ENCODE measurements at places on chromosomes 3 and 15. TPM values are rescaled to one million over a fixed set of nuclear protein-coding genes. Genes with fewer than 3 reads are reported as not detected.

Gene GP9
- total RNA-seq = not detected

Gene HRG
- total RNA-seq = not detected

Gene C3orf49
- not detected for total RNA-seq

Gene OR5AC2
- total RNA-seq = not detected

Gene HDDC3
- 28.3 TPM for total RNA-seq

Gene PROK2
- total RNA-seq = 0.66 TPM

Gene TF
- total RNA-seq = 0.43 TPM

Gene FBXL22
- total RNA-seq = 0.73 TPM

Gene PLSCR5
- not detected for total RNA-seq

Gene FAM107A
- not detected for total RNA-seq

Gene PSTPIP1
- 142 TPM for total RNA-seq

Gene GXYLT2
- total RNA-seq = not detected

Gene SKOR1
- total RNA-seq = 0.18 TPM

Gene RAD51
- 64.7 TPM for total RNA-seq

Gene MAN2A2
- total RNA-seq = 136 TPM

Gene CPB1
- not detected for total RNA-seq

Gene NPAP1
- total RNA-seq = not detected

Gene KLHL40
- total RNA-seq = not detected

Gene USP3
- total RNA-seq = 58.0 TPM

Gene C3orf85
- not detected for total RNA-seq

Gene MAGEL2
- not detected for total RNA-seq

Gene CYP1A1
- 1.0 TPM for total RNA-seq

Gene VPS39
- 74.1 TPM for total RNA-seq

Gene GCSAM
- 2.3 TPM for total RNA-seq

Gene TNFAIP8L3
- 0.18 TPM for total RNA-seq

Gene THBS1
- total RNA-seq = 0.59 TPM

Gene CAPN3
- total RNA-seq = 3.1 TPM

Gene SNUPN
- 39.6 TPM for total RNA-seq

Gene TNNC1
- 0.27 TPM for total RNA-seq

Gene ETFA
- 119 TPM for total RNA-seq

Gene CTDSPL
- total RNA-seq = 10.5 TPM

Gene ADPRH
- 2.8 TPM for total RNA-seq

Gene CEP152
- total RNA-seq = 28.9 TPM

Gene CGNL1
- not detected for total RNA-seq

Gene SLC2A2
- not detected for total RNA-seq

Gene CCDC13
- total RNA-seq = not detected

Gene DAZL
- not detected for total RNA-seq

Gene SI
- total RNA-seq = not detected

Gene PARP15
- 37.1 TPM for total RNA-seq

Gene EPHB1
- 0.43 TPM for total RNA-seq

Gene SPG21
- 58.5 TPM for total RNA-seq

Gene HMCES
- 50.8 TPM for total RNA-seq

Gene ARPP19
- total RNA-seq = 179 TPM

Gene NDN
- 4.0 TPM for total RNA-seq

Gene GATA2
- total RNA-seq = not detected

Gene SPINT1
- total RNA-seq = 3.7 TPM

Gene ANKUB1
- total RNA-seq = not detected

Gene ARPP21
- not detected for total RNA-seq

Gene CCR4
- 177 TPM for total RNA-seq

Gene KLF15
- total RNA-seq = not detected

Gene SEMA5B
- not detected for total RNA-seq

Gene LTF
- not detected for total RNA-seq

Gene WDR93
- not detected for total RNA-seq

Gene ARL14
- total RNA-seq = not detected

Gene CATSPER2
- 6.9 TPM for total RNA-seq

Gene GOLGA8R
- total RNA-seq = 10.2 TPM

Gene ASB7
- 20.0 TPM for total RNA-seq

Gene CCPG1
- total RNA-seq = 17.4 TPM

Gene HYAL1
- total RNA-seq = 0.07 TPM

All from T-helper 2 cell treated with Interferon-gamma antibody and Interleukin-4, amounts not matched to agents 100 ng/mL and 5 ng/mL, for 36 hours (primary cell).